ENCODE measurements at places on chromosomes 4 and X. TPM values are rescaled to one million over a fixed set of nuclear protein-coding genes. Genes with fewer than 3 reads are reported as not detected.

GRCh38 chrX:125108921-125109320 is 210.8 kb upstream of the TEX13C start:
- no peak for DNase-seq

DNA sequence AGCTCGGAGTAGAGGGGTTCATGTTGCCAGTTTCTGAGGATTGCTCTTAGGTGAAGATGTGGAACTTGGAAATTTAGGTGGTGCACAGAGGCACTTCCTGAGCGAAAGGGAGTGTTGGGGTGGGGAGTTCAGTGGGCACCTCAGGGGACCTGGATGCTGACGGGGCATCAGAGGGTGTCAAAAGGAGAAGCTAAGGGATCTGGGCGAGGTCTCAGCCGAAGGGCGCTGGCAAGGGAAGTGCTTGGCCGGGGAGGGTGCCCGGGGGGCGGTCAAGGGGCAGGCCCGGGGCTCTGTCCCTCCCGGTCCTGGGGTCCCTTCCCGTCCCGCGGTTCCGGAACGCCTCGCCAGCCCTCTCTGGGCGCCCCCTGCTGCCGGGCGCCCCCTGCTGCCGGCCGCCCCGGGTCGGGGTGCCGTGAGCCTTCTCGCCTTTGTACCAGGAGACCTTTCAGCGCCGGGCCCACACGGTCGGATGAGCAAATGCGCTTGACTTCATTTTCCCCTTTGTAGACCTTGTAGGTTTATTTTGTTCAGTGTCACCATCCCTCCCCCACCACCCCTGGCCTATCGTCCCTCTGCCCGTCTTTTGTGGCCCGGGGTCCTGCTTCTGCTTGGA is 3.0 kb upstream of the PHOX2B start:
- DNase-seq = no peak

- DNase-seq = no peak
Measured at GRCh38 chrX:88284844-88285243, 462.2 kb upstream of the CPXCR1 start.

- no peak for DNase-seq
Measured at GRCh38 chr4:187166886-187167512, 443.3 kb upstream of the FAT1 start.

- no peak for DNase-seq
Measured at GRCh38 chrX:136666088-136666487, 18.1 kb downstream of the CD40LG start.

GRCh38 chr4:171035909-171036308 is 777.3 kb upstream of the GALNTL6 start:
- DNase-seq = no peak

DNA sequence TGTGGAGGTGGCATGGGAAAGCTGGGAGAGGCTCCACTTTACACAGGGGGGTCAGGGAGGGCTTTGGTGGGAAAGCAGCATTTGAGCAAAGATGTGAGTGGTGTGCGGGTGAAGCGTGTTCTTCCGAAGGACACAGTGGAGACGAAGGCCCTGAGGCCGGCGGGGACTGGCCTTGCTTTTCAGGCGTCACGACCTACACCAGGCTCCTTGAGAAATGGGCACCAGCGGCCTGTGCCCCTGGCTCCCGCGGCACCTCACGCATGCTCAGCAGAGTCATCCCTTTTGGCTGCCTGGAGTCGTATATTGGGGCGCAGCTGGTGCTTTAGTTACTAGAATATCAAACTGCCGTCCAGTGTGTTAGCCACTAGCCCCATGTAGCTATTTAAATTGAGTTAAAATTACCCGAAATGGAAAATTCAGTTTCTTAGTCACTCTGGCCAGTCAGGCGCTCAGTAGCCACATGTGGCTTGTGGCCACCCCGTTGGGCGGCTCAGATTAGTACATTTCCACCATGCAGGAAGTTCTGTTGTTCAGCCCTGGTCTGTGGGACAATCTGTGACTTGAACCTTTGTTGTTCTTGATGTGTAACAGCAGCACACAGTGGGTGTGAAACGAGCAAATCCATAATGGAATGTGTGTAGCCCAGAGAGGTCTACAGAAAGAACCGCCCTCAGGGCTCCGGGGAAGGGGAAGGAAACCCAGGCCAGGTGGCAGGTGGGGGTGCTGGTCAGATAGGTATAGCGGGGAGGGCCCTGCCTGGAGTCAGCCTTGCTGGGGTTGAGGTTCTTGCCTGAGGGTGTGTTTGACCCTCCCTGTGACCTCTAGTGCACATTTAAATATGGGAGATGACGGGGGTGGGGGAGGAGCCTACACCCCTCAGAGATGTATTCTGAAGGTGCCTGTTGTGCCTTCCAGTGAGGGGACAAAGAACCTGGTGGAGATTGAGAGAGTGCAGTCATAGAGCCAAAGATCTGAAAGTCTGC is 30.4 kb downstream of the TBC1D14 start:
- DNase-seq = no peak

DNA sequence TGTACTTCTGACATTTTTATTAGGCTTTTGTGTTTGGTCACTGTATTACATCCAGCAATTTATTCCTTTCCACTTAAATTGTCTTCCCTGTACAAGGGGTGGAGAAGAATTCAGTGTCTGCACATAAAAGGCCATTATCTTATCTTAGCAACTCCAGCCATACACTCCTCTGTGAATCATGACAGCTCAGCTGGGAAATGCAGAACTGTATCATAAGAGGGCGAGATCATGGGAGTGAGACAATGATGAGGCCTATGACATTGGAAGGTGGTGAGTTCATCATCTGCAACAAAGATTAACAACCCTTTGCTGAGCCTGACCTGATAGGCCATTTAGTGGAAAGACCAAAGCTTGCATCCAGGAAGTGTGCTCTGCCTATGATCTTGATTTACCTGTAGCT is 33.3 kb downstream of the SLIT2 start:
- no peak for DNase-seq

DNA sequence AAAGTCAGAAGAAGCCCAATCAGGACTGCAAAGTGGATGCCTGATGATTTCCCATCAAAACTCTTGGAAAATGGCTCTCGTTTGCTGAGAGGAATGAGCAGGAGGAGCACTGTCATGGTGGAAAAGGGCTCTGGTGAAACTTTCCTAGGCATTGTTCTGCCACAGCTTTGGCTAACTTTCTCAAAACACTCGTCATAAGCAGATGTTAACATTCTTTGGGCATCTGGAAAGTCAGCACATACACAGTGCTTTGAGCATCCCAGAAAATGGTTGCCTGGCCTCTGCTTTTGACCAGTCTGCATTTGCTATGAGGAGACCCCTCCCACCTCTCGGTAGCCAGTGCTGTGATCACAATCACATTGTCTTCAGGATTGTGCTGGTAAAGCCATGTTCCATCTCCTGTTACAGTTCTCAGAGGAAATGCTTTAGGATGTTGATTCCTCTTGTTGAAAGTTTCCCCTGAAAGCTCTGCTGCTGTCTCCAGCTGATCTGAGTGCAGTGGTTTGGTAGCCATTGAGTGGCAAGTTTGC is 25.2 kb upstream of the TBC1D14 start:
- no peak for DNase-seq

Gene TCEANC
- total RNA-seq = 4.1 TPM

GRCh38 chr4:98932539-98932938 is 3.6 kb upstream of the EIF4E start:
- no peak for DNase-seq

GRCh38 chr4:114076899-114077570 is 97.6 kb upstream of the ARSJ start:
- DNase-seq = no peak

DNA sequence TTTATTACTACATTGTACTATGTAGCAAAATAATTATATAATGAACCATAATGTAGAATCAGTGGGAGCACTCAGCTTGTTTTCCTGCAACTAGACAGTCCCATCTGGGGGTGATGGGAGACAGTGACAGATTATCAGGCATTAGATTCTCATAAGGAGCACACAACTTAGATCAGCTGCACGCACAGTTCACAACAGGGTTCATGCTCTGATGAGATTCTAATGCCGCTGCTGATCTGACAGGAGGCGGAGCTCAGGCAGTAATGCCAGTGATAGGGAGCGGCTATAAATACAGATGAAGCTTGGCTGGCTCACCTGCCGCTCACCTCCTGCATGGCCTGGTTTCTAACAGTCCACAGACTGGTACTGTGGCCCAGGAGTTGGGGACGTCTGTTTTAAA is 199.2 kb downstream of the MAB21L2 start:
- no peak for DNase-seq

Gene ARAP2
- 77.3 TPM for total RNA-seq

DNA sequence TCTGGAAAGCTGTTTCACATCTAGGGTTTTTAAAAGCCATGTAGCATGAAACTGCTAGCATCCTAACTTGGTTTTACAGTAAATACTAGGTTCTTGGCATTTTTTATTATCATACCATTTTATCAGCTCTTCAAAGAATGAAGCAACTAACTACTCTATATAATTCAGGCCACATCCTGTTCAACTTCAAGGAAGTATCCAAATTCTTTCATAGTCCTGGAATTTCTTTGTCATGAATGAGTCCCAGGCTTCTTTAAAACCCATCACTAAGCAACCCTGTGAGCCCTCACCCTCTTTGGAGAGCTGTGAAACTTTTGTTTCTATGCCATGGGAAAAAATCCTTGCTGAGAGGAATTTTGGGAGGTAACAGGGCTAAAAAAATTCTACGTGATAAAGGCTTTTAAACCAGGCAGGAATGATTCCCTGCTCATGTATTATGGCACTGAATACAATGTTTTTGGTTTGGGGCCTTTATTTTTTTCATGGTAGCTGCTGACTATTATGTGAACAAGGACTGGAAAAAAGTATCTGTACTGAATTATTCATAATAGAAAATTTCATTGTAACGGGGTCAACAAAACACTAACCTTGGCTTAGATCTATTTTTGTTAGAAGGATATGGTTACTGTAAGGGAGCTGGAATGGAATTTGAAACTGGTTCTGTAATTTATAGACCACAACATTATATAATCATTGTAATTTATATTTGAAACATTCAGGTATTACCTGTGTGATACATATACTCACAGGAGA is 164.9 kb downstream of the DCTD start:
- no peak for DNase-seq

All from ovary (tissue), 10 donors.